CD14-positive monocyte (primary cell): ENCODE measurements at places on chromosomes 13 and 19. TPM values are rescaled to one million over a fixed set of nuclear protein-coding genes. Genes with fewer than 3 reads are reported as not detected.

DNA sequence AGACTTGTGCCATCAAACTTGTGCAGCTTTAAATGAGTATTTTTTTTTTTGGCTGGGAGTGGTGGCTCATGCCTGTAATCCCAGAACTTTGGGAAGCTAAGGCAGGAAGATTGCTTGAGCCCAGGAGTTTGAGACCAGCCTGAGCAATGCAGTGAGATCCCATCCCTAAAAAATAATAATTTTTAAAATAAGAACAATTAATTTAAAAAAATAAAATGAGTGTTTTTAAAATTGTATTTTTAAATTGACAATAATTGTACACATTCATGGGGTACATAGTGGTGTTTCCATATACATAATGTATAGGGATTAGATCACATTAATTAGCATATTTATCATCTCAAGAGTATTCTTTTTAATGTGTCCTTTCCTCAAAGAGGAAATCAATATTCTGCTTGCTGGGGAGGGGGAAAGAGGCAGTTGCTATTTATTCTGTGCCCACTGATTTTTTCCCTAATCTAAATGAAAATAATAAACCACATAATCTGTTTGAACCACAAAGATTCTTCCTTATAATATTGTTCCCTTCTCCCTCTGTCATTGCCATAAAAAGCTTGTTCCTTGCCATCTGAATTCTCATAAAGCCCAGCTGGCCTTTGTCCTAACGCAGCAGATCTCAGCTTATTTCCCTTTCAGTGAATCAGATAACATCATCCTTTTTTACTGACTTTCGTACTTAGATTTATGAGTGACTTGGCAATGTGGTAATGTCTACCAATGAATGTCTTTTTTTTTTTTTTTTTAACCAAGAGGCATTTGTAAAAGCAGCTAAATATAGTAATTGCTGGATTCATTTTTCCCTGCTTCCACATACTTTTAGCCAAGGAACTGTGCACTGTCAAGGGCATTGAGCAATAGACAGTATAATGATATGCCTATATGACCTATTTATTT is 81.8 kb upstream of the RUBCNL start:
- no peak for DNase-seq
- no peak overlapping the region for H3K4me3 ChIP-seq
- no peaks in the 10 kb centered on the region for H3K36me3 ChIP-seq
- no peak overlapping the region for H3K27ac ChIP-seq
- H3K4me1 ChIP-seq, result no peaks in the 10 kb centered on the region

- no peaks in the 10 kb centered on the region for H3K4me1 ChIP-seq
- no peaks in the 10 kb centered on the region for H3K27me3 ChIP-seq
- no peak for DNase-seq
These were observed 44.6 kb downstream of the CCL25 start for GRCh38 chr19:8097198-8097597.

DNA sequence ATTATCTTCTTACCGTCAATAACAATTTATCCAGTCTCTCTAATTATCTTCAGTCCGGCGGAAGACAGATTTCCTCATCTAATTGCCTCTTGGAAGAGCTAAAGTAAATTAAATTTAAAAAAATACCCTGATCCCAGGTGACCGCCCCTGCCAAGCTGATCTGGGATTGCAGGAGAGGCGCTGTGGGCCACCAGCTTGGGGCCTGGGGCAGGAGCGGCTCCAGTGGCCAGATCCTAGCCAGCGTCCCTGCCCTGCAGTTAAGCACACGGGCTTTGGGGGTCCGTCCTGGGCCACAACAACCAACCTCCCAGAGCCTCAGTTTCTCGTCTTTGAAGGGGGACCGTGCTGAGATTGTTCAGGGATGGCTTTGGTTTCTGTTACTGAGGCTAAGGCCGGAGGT is 12.4 kb upstream of the TMEM255B start:
- no peaks in the 10 kb centered on the region for H3K27me3 ChIP-seq
- H3K36me3 ChIP-seq, result no peaks in the 10 kb centered on the region
- H3K4me3 ChIP-seq, result no peak overlapping the region
- peaks cover 16% of the 10 kb centered on the region for H3K4me1 ChIP-seq
- no peak for DNase-seq
- H3K27ac ChIP-seq, result no peak overlapping the region

DNA sequence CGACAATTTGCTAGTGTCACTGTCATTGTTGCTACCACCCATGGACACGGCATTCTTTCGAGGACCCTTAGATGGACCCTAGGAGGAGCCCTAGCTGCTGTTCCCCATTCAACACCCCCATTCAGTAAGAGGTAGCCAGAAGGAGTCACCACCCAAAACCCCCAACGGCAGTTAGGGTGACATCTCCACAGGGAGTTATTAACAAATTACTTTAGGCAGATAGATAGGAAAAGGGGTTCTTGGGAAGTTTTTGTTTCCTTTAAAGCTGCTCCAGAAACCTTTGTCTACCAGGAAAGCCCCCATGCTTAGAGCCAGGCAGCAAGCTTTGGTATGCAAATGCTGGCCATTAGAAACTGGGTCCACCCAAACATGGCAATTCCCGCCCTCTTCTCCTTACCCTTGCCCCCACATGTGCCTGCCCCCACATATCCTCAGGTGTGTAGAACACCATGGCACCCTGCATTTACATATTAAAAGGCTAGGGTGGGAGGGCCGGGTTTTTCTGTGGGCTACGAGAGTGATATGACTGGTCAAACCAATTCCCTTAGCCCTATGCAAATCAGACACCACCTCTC is 190.9 kb downstream of the SLITRK6 start:
- no peaks in the 10 kb centered on the region for H3K27me3 ChIP-seq
- H3K4me1 ChIP-seq, result no peaks in the 10 kb centered on the region
- H3K36me3 ChIP-seq, result no peaks in the 10 kb centered on the region
- H3K4me3 ChIP-seq, result no peak overlapping the region

The ZNF829 gene
- 0.14 TPM for polyA plus RNA-seq

The KIR2DL1 gene
- not detected for polyA plus RNA-seq

The FOXA3 gene
- not detected for polyA plus RNA-seq
